ENCODE measurements at places on chromosomes 3 and 15.

DNA sequence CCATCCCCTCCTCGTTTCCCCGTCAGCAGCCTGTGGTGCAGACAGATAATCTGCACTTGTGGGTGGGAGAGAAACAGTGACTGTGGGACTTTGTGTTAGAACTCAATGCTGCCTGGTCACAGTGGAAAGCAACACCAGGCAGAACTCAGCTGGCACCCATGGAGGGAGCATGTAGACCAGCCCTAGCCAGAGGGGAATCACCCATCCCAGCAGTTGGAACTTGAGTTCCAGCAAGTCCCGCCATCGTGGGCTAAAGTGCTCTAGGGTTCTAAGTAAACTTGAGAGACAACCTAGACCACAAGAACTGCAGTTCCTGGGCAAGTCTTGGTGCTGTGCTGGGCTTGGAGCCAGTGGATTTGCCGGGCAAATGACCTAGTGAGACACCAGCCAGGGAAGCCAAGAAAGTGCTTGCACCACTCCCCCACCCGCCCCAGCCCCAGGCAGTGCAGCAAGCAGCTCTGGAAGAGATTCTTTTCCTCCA is 24.4 kb downstream of the ISG20 start:
- H3K27ac ChIP-seq, result no peak overlapping the region
- no peak for DNase-seq
- H3K27me3 ChIP-seq, result peaks cover 3% of the 10 kb centered on the region

- no peaks in the 10 kb centered on the region for H3K27me3 ChIP-seq
- H3K36me3 ChIP-seq, result peaks cover 51% of the 10 kb centered on the region
- H3K27ac ChIP-seq, result no peak overlapping the region
These were observed 13.1 kb downstream of the PLXNA1 start for GRCh38 chr3:126995926-126996512.

DNA sequence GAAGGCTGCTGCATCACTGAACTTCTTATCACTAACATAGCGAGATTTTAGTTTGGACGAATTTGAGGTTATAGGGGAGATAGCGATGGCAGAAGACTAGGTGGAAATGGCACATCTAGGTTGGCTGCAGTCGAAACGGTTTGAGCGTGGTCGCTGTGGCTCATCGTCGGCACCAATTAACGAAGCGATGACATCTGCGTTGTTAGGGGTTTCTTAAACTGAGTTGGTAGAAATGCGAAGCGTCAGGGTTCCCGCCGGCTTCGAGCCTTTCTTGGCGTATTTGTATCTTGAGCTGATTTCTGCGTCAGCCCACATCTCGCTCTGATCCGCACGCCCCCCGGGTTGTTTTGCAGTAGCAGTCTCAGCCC is 319 bp downstream of the LNP1 start:
- peak; percentile 64 for DNase-seq
- peaks cover 4% of the 10 kb centered on the region for H3K36me3 ChIP-seq
- H3K27me3 ChIP-seq, result no peaks in the 10 kb centered on the region
- H3K4me3 ChIP-seq, result peak overlapping the region; percentile 98

DNA sequence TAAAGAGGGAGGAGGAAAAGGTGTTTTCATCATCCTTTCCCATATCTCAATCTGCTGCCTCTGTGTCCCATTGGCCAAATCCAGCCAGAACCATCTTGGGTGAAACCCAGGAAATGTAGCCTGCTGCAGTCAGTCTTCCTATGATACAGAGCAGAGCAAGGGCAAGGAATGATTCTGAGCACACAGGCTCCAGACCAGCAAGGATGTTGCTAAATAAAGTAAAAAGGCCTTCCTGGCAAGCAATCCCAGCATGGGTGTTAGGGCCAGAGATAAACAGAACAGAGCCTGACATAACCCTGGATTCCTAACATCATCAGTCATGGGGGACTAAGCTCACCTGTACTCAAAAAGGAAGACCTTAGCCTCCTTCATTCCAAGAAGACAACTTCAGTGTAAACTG is 90.7 kb upstream of the AGTR1 start:
- H3K4me3 ChIP-seq, result no peak overlapping the region
- no peaks in the 10 kb centered on the region for H3K27me3 ChIP-seq
- H3K4me1 ChIP-seq, result no peaks in the 10 kb centered on the region

- DNase-seq, result no peak
- no peaks in the 10 kb centered on the region for H3K4me1 ChIP-seq
These were observed 39.7 kb downstream of the KLHL25 start for GRCh38 chr15:85754989-85755388.

DNA sequence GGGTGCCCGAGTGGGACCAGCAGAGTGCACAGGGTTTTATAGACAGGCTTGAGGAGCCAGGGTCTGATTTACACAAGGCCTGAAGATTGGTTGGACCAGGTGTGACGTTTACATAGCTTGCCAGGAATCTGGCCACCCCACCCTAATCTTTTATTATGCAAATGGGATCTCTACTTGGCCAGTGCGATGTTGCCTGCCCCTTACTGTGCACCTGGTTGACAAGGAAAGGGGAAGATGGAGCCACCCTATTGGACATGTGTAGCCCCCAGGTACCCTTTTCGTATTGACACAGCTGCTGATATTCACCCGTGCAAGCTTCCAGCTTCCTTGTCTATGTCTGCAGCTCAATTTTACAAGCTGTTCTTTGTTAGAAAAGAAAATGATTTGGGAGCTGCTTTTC is 132.0 kb downstream of the ARNT2 start:
- H3K4me3 ChIP-seq, result no peak overlapping the region
- no peaks in the 10 kb centered on the region for H3K4me1 ChIP-seq

- no peak for DNase-seq
- no peak overlapping the region for H3K4me3 ChIP-seq
- no peaks in the 10 kb centered on the region for H3K27me3 ChIP-seq
- H3K36me3 ChIP-seq, result no peaks in the 10 kb centered on the region
- no peak overlapping the region for H3K27ac ChIP-seq
These were observed 55.8 kb downstream of the ADAMTS9 start for GRCh38 chr3:64631951-64632350.
